ENCODE measurements at places on chromosomes 2 and 18. TPM values are rescaled to one million over a fixed set of nuclear protein-coding genes. Genes with fewer than 3 reads are reported as not detected.

GRCh38 chr2:66429693-66430504, 5.0 kb upstream of the MEIS1 start:
- peaks cover 17% of the 10 kb centered on the region for H3K4me1 ChIP-seq
- DNase-seq = no peak
- peaks cover 81% of the 10 kb centered on the region for H3K27me3 ChIP-seq
- no peak overlapping the region for H3K27ac ChIP-seq

- DNase-seq = no peak
- H3K27ac ChIP-seq = no peak overlapping the region
- peaks cover 6% of the 10 kb centered on the region for H3K27me3 ChIP-seq
- no peaks in the 10 kb centered on the region for H3K4me1 ChIP-seq
Measured at GRCh38 chr2:30763151-30763660, 44.0 kb downstream of the CAPN13 start.

DNA sequence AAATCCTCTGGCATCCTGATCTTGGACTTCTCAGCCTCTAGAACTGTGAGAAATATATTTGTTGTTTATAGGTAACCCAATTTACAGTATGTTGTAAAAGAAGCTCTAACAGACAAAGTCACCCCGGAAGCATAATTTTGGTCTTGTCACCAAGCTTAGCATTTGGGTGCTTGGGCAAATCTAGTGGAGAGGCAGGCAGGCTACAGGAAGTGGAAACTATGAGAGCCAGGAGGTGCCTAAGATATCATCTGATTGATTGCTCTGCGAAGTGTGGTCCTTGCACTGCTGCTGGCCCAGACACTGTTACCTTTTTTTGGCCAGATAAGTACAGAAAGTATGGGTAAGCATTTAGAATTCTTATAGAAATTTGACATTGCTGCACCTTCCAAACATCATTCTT, 102.9 kb downstream of the CDC42EP3 start:
- H3K4me3 ChIP-seq = no peak overlapping the region
- H3K27me3 ChIP-seq = peaks cover 17% of the 10 kb centered on the region
- peaks cover 6% of the 10 kb centered on the region for H3K36me3 ChIP-seq
- peak overlapping the region; percentile 39 for H3K27ac ChIP-seq

The CNRIP1 gene
- total RNA-seq = not detected

The CCDC74B gene
- total RNA-seq = 0.23 TPM

- H3K27me3 ChIP-seq = no peaks in the 10 kb centered on the region
- no peak for DNase-seq
- no peaks in the 10 kb centered on the region for H3K4me1 ChIP-seq
- no peaks in the 10 kb centered on the region for H3K36me3 ChIP-seq
- no peak overlapping the region for H3K4me3 ChIP-seq
- H3K27ac ChIP-seq = no peak overlapping the region
Measured at GRCh38 chr2:20994130-20994529, 49.7 kb downstream of the APOB start.

GRCh38 chr2:106034325-106034724, 159.8 kb downstream of the UXS1 start:
- H3K27ac ChIP-seq = no peak overlapping the region
- H3K4me3 ChIP-seq = no peak overlapping the region
- H3K36me3 ChIP-seq = no peaks in the 10 kb centered on the region
- peaks cover 2% of the 10 kb centered on the region for H3K27me3 ChIP-seq
- peaks cover 2% of the 10 kb centered on the region for H3K4me1 ChIP-seq

- peaks cover 68% of the 10 kb centered on the region for H3K27me3 ChIP-seq
- no peak overlapping the region for H3K4me3 ChIP-seq
- H3K27ac ChIP-seq = no peak overlapping the region
- DNase-seq = no peak
- no peaks in the 10 kb centered on the region for H3K36me3 ChIP-seq
Measured at GRCh38 chr2:26850505-26850904, 2.6 kb downstream of the DPYSL5 start.

- no peak overlapping the region for H3K27ac ChIP-seq
- no peak for DNase-seq
- H3K4me3 ChIP-seq = no peak overlapping the region
- H3K27me3 ChIP-seq = peaks cover 73% of the 10 kb centered on the region
- peaks cover 8% of the 10 kb centered on the region for H3K4me1 ChIP-seq
- peaks cover 2% of the 10 kb centered on the region for H3K36me3 ChIP-seq
Measured at GRCh38 chr2:66439812-66440542, 5.1 kb downstream of the MEIS1 start.

GRCh38 chr2:159091976-159092375, 123.5 kb downstream of the TANC1 start:
- no peaks in the 10 kb centered on the region for H3K36me3 ChIP-seq
- DNase-seq = no peak
- no peak overlapping the region for H3K4me3 ChIP-seq

GRCh38 chr2:179424571-179424970, 159.9 kb upstream of the SESTD1 start:
- peaks cover 23% of the 10 kb centered on the region for H3K27me3 ChIP-seq
- no peaks in the 10 kb centered on the region for H3K4me1 ChIP-seq
- no peaks in the 10 kb centered on the region for H3K36me3 ChIP-seq
- no peak overlapping the region for H3K4me3 ChIP-seq
- no peak overlapping the region for H3K27ac ChIP-seq

The SH3BP4 gene
- total RNA-seq = not detected

The CRYGC gene
- not detected for total RNA-seq

The CAPN13 gene
- not detected for total RNA-seq

All from activated CD8-positive, alpha-beta memory T cell treated with anti-CD3 and anti-CD28 coated beads, Interleukin-2, amount 10 ng/mL, durations not matched to agents 7 days and 5 days (primary cell).